ENCODE measurements at places on chromosomes 12 and 14.
A peak's percentile ranks its signal among the peaks of the same experiment; 100 is the strongest.

DNA sequence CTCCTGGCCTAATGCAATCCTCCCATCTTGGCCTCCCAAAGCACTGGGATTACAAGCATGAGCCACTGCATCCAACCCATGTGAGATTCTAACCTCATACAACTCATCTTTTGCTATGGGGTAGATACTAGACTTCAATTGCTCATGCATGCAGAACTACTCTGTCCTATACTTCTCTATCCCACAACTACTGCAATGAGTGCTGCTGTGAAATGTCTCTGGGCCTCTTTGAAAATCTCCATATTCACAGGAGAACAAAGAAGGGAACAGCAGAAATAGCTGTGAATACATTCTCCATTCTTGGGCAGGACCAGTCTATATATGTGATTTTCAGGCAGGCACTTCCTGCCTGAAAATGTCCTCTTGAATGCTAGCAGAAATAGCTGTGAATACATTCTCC is 220.7 kb upstream of the GRIP1 start:
- no peak for DNase-seq

DNA sequence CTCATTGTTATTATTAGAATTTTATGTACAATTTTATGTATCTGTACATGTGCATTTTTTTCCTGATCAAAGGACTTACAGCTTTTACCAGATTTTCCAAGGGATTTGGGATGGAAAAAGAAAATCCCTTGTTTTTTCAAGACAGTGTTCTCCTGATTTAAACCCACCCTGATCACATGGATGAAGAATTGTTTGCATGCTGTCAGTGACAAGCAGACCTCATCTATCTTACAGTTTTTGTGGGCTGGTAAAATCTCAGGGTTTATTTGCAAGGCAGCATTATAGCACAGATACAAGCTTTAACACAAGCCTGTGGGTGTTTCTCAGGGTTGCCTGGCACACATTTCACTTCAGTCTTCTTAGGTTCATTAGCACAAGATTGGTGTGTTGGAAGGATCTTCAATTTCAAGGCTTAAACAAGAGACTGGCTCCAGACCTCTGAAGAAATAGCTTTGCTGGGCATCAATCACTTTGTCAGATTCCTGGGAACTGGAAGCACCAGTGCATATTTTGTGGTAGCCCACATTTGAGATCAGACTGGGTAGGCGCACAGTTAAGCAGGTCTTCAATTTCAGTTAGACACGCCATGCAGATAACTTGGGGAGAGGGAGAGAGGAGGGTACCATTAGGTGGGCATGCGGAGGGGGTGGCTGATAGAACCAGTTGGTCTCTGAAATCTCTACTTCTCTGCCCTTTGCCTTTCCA is 118.0 kb downstream of the TBX5 start:
- no peak for DNase-seq

DNA sequence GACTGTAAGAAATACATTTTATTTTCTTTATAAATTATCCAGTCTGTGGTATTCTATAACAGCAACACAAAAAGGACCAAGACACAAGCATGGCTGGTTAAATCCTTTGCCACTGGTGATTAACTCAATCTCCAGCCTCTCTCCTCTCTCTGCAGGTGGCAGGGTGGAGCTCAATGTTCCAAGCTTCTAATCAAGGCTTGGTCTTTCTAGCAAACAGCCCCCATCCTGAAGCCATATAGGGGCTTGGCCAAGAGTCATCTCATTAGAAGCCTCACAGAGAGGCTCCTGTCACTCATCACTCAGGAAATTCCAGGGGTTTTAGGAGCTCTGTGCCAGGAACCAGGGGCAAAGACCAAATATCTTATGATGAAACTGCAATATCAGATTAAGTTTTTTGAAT is 12.0 kb downstream of the C12orf75 start:
- DNase-seq: no peak

GRCh38 chr12:6635856-6636531 is at the start of gene LPAR5:
Gene LPAR5, minus strand, starts transcription at chr12:6635959. Its CDS starts 14,711 bp downstream, at chr12:6621248.
- DNase-seq: no peak

GRCh38 chr14:74620497-74620921 is 8.5 kb upstream of the LTBP2 start:
- DNase-seq: peak; percentile 84

DNA sequence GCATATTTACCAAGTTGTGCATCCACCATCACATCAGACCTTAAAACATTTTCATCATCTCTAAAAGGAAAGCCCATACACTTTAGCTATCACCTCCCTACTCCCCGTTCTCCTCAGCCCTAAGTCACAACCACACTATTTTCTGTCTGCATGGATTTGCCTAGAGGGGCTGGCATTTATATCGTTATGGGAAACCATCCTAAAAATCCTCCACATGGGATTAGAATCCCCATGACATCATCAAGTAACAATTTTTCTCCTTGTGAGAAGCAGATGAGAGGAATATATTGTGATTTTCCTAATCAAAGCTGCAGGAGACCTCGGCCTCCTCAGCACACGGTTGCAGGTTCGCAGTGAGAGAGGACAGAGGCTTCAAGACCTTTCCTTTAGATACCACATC is 114.1 kb downstream of the SLC15A4 start:
- no peak for DNase-seq

DNA sequence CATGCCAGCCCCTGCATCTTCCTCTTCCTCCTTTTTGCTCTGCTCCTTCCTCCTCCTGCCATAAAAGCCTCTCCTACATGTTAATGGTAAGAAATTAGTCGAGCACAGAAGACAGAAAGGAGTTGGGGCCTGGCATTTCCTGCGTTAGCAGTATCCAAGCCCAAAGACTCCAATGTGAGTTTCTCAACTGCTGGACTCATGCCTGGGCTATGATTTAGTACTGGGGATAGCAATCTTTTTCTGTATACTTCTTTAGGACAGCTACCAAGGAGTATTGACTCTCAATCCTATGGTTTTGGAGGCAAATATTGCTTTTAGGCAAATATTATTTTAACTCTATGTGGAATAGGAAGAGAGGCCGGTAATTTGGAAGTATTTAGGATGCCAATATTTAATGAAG is 18.0 kb upstream of the SLC38A4 start:
- no peak for DNase-seq

DNA sequence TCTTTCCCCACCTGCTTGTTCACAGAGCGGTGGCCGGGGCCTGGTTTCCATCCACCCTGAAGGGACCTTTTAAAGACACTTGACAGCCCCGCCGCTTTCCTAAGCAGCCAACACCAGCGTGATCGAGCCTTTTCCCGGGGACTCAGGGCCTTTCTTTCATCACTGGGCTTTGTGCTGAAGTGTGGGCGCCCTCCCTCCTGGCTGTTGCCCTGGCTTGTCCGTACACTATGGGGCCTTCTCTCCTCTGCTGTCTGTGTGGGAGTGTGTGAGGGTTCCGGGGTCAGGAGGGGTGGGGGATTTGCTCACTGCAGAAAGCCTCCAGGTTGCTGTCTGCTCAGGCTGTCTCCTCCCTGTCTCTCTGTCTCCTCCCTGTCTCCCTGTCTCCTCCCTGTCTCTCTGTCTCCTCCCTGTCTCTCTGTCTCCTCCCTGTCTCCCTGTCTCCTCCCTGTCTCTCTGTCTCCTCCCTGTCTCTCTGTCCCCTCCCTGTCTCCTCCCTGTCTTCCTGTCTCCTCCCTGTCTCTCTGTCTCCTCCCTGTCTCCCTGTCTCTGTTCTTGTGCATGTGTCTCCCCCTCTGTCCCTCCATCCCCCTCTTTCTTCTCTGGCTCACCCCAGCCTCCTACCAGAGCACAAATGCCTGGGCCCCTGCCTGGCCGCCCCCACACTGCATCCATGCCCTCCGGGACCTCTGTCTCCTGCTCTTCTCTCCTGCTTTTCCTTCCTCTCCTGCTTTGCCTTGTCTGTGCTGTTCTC is 64.7 kb downstream of the CCDC92 start:
- no peak for DNase-seq

GRCh38 chr12:31906557-31907301 is 52.5 kb upstream of the RESF1 start:
- no peak for DNase-seq

GRCh38 chr12:45343269-45344051 is 127.6 kb downstream of the ANO6 start:
- DNase-seq: peak; percentile 21

GRCh38 chr12:107645630-107646333 is 39.8 kb upstream of the PWP1 start:
- no peak for DNase-seq

DNA sequence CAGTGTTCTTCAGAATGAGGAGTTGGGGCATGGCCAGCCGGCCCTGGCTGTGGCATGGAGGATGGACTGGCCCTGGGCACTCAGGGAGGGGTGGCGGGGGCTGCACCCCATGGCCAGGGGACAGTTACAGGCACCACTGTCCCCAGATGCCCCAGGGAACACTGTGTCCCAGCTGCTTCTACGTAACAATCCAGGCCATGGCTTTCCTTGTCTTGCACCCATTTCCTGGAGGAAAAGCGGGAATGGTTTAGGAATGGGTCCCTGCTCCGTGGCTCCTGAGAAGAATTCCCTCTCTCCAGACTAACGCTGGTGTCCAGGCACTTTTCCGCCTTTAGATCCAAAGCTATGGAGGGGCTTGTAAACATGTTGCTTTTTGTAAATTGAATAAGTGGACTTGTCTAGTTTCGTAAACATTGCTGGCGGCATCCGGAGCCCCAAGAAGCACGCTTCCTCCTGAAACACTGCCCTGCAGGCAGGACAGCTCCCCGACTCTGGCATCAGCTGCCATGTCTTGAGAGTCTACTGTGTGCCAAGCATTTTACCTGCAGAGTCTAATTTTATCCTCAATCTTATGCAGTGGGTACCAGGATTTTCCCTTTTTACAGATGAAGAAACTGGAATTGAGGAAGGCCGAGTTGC is 238.3 kb downstream of the SLC41A2 start:
- DNase-seq: no peak

- no peak for DNase-seq
Observed at GRCh38 chr12:64105026-64105425, 117.1 kb downstream of the KICS2 start.

GRCh38 chr12:68793975-68794652 is 13.9 kb upstream of the MDM2 start:
- no peak for DNase-seq

- DNase-seq: no peak
Observed at GRCh38 chr14:27012641-27013040, 414.8 kb upstream of the NOVA1 start.

DNA sequence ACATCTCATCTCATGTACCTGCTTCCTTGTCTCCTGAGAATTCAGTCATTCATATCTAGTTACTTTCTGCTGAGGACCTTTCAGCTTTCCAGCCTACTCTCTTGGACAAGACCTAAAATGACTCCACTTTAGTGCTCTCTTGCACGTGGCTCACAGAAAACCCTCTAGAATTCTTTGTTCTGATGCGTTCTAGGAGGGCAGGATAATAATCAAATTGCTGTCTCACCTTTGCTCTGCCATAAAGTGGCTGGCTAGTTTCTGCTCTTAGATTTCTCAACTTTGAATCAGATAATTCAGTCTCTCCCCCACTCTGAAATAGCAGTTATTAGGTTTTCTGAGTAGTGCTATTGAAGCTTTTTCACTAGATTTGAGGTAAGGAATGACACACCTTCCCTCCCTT is 429.5 kb upstream of the FBXO33 start:
- no peak for DNase-seq

GRCh38 chr14:61403411-61403810 is 82.0 kb downstream of the PRKCH start:
- DNase-seq: no peak

- DNase-seq: no peak
Observed at GRCh38 chr14:98144964-98145363, 1127.0 kb downstream of the BCL11B start.

GRCh38 chr12:85002778-85003296 is 33.2 kb downstream of the TSPAN19 start:
- no peak for DNase-seq

DNA sequence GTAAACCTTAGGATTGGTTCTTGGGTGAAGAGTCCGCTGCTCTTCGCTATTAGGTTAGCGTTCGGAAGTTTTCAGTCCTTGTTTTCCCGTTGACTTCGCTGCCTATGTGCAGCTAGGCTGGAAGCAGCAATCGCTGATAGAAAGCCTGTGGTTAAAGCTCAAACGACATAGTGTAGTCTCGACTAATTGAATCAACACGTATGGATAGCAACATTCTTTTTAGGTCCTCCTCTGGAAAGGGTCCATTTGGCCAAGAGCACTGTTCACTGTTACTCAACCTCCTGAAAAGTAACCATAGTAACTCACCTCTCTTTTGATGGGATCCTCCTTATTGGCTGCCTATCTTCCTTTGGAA is 355.5 kb downstream of the SNAPC1 start:
- no peak for DNase-seq

GRCh38 chr12:57852620-57853500 is 6.3 kb upstream of the CTDSP2 start:
- no peak for DNase-seq

- DNase-seq: no peak
Observed at GRCh38 chr12:117105902-117106301, 6.7 kb upstream of the TESC start.

Data from COLO829 (cell line).